Activated CD4-positive, alpha-beta T cell treated with anti-CD3 and anti-CD28 coated beads for 24 hours (primary cell): ENCODE measurements at places on chromosomes 3 and 15.

DNA sequence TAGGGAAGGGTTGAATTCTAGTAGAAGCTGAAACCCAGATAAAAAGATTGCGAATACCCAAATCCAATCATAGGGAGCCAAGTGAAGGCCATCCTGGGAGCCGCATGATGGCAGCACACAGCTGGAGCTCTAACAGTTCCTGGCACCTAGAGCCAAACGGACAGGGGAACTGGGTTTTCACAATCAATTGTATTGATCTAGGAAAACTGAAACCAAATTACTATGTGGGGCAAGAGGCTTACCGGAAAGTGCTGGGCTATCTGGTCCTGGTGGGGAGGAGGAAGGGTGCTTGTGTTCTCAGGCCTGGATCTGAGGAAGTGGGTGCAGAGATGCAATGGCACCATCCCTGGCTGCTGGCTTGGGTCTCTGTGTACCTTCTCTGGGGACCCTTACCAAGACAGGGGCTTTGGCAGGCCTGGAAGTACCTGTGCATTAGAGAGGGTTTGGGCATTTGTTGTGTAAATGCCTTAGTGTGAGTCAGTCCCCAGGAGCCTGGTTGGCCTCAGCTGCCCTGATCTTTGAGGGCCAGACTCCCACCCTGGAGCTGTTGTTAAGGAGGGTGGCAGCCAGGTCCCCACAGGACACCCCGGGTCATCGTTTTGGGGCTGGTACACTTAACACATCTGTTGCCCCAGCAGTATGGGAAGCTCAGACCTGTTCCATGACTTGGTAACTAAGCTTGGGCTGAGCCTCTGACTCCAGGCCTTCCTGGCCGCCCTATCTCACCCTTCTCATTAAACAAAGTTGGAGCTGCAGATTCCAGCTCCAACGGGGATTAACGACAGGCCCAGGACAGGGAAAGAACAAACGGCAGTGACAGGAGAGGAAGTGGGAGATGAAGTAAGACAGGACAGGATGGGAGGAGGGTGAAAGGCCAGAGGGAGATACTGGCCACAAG lies 8.9 kb upstream of the FURIN start:
- DNase-seq: no peak

DNA sequence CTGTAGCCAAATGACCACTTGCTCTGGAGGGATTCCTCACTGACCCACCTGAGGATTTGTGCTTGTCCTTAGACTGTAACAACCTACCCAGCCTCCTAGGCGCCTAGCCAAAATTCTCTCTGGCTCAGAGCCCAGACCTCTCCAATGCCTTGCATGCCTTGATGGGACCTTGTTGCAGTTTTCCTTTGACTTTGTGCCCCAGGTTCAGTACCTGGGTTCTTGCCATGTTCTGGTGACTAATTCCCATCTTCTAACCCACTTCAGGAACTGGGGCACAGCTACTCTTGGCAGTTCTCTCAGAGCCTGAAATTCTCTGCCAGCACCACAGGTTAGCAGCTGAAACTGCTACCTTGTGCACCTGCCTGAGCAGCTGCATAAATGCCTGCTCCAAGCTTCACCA lies 27.0 kb upstream of the UBE3A start:
- no peak for DNase-seq

DNA sequence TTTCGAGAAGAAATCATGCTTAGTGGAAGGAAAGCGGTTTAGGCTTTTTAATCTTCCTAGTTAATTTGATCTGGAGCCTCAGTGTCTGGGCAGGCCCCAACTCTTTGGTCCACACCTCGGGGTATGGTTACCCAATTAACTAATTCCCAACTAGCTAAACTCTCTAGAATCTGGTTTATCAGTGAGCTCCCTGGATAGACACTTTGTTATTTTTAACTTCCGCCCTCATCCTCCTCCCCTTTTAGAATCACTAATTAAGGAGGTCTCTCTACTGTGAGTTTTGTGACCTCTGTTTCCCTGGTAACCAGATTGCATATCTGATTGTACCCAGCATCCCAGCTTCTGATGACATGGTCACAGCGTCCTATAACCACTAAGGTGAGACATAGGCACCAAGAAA lies 112.2 kb downstream of the RARB start:
- DNase-seq: no peak

- DNase-seq: no peak
These were observed 39.1 kb downstream of the SEMA5B start for GRCh38 chr3:122988508-122988907.

DNA sequence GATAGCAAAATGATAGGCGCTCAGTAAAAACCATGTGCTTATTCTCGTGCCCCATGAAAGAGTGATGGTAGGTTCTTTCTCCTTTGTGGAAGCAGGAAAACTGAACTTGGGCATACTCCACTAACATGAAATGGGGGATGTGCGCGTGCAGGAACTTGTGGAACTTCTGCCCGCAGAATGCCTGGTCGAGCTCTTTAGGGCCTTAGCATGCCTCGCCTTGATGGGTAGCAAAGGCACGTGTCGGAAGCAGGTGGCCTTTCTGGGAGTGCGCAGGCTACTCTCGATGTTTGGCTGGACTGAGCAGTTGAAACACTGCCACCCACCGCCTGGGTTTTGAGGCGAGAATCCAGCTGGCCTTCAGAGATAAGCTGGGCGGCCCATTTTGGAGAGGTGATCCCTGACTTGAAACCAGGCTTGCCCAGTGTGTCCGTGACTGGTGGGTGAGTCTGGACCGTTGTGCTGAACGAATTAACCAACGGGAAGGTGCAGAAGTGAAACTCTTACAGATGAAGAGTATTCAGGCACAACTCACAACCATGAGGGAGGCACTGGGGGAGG lies 842 bp downstream of the PCCB start:
- no peak for DNase-seq

DNA sequence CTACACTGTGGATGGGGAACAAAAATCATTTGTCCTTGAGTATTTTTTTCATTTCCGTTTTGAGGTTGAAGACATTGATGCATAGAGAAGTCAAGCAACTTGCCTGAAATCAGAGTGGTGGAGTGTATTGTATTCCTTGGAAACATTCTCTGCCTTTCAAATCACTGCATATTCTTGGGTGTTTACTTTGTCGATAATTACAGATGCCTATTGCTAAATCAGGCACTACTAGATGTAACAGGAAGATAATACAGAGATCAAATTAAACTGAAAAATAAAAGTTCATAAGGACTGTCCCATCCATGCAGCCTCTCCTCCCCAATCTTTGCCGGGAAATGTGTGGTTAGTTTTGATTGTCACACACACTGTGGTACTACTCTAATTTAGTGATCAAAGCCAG lies 37.4 kb upstream of the VEPH1 start:
- no peak for DNase-seq

DNA sequence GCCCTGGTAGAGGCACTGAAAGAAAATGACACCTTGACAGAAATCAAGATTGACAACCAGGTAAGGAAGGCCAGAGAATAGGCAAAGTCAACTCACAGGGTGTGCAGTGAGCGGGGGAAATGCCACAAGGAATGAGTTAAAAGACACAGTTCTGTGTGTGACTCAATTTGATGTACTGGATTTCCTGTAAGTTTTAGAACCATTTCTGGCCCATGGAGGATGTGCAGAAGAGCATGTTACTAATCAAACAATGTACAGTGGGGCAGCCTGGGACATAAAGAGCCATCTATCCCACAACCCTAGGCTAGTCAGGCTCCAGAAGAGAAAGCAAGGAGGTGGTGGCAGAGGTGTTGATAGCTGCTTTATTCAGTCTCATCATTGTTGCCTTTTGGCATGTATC lies 31.2 kb upstream of the TMOD3 start:
- DNase-seq: no peak

- DNase-seq: no peak
These were observed 10.9 kb upstream of the RFT1 start for GRCh38 chr3:53140847-53141845.

- DNase-seq: no peak
These were observed 268.0 kb downstream of the ERC2 start for GRCh38 chr3:56200251-56200650.

DNA sequence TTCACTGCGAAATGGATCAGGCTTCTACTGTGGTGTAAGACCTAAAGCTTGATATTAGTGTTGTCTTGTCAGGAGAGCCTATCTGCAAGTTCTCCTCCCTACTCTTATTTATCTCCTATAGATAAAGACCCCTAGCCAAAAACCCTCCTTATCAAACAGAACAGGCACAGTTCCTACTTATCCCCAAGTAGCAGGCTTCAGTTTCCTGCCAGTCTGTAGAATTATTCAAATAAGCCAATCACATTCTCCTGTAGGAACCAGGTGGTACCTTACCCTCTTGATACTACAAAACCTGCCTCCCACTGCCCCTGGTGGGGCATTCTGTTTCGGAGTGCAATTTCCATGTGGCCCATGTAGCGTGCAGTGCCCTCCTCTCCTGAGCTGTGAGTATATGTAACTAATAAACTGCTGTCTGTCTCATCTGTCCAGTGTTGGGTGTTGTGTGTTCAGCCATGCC lies 28.7 kb downstream of the HDGFL3 start:
- no peak for DNase-seq

DNA sequence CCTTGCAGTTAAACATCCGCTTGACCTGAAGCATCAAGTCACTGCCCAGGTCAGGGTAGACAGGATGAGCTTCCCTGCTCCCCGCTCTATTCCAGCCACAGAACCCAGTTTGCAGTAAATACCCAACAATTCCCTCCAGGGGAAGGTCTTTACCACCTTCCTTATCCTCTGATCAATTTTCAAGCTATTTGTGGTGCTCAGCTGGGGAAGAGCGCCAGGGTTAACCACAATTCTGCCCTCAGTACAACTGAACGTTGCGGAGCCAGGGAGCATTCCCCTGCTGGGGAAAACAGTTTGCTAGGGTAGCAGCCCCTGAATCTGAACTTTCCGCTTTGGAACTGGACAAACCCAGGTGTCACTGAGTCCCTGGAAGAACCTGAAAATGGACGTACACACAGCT lies 28.5 kb downstream of the RBPMS2 start:
- no peak for DNase-seq

- no peak for DNase-seq
These were observed 211.4 kb upstream of the LRIG1 start for GRCh38 chr3:66712210-66712609.
